ENCODE measurements at places on chromosomes 13 and 19.
A peak's percentile ranks its signal among the peaks of the same experiment; 100 is the strongest.

DNA sequence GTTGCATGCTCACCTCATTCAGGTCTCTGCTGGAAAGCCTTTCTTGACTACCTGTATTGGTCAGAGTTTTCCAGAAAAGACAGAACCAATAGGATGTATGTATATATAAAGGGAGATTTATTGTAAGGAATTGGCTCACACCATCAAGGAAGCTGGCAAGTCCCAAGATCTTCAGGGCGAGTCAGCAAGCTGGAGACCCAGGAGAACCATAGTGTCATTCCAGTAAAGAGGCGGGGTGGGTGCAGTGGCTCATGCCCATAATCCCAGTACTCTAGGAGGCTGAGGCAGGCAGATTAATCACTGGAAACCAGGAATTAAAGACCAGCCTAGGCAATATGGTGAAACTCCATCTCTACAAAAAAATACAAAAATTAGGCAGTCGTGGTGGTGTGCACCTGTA is 30.4 kb upstream of the FARP1 start:
- DNase-seq, result no peak

DNA sequence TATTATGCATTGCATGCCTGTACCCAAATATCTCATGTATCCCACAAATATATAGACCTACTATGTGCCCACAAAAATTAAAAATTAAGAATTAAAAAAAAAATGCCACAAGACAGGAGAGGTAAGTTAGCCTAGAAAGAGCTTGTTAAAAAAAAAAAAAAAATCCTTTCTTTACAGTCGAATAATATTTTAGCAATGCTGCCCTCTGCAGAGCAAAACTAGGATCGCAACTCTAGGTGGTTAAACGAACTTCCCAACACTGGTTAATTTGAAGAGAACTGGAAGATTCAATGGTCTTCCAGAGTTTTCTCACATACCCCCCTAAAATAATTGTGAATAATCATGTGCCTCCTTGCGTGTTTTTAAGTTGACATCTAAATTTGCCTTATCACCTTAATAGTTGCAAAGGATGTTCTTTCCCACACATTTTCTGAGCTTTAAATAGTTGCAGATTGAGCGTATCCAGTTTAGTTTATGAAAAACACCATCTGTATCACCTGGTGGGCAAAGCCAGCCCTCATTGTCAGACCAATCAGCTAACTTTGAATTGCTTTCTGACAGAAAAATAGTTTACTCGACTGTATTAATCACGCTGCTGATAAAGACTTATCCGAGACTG is 47.4 kb upstream of the RCBTB2 start:
- peak; percentile 76 for DNase-seq

DNA sequence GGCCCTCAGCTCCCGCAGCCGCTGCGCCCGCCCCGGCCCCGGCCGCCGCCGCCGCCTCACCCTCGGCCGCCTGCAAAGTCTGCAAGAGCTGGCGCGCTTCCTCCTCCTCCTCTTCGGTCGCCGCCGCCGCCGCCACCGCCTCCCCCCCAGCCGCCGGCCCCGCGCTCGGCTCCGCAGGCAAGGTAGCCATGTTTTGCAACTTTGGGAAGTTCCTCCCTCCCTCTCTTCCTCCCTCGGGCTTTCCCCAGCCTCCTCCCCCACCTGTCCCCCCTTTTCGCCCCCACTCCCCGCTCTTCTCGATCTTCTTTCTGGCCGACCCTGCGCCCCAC is 433 bp downstream of the SIX5 start:
- DNase-seq, result peak; percentile 75

- DNase-seq, result no peak
Measured at GRCh38 chr13:32454886-32455593, 27.1 kb upstream of the N4BP2L1 start.

GRCh38 chr13:111345682-111346081 is 25.2 kb downstream of the TEX29 start:
- DNase-seq, result no peak

DNA sequence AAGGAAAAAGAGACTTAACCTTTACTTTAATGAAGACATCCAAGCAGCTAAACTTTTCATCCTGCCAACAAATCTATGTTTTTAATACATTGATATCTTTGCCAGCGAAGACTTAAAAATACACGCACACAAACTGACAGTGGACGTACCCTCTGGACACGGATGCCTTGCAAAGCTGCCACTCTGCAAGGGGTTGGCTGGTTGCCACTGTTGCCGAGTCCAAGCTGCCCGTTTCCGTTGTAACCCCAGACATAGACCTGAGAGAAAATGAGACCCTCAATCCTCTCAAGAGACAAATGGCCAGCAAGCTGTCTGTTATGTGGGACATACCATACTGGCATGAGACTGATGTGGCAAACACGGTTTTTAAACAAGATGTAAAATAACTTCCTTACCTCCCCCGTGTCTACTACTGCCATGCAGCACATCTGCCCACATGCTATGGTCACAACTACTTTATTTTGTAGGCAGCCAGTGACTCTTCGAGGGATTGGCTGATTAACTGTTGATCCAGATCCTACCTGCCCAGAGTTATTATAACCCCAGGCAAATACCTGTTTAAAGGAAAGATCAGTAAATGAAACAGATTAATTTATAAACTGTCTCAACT is 21.2 kb downstream of the RCBTB2 start:
- no peak for DNase-seq

DNA sequence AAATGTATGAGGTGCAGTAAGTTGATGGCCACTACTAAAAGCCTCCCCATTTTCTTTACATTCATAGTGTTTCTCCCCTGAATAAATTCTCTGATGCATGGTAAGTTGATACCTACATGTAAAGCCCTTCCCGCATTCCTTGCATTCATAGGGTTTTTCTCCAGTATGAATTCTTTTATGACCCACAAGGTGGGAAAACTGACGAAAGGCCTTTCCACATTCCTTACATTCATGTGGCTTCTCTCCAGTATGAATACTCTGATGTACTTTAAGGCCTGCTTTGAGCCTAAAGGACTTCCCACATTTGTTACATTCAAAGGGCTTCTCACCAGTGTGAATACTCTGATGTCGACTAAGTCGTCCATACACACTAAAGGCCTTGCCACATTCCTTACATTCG is 20.5 kb downstream of the ZNF607 start:
- no peak for DNase-seq

GRCh38 chr13:44236370-44236769 is 137.3 kb upstream of the SERP2 start:
- no peak for DNase-seq

- peak; percentile 9 for DNase-seq
Measured at GRCh38 chr13:74037762-74038161, 96.4 kb downstream of the KLF12 start.

DNA sequence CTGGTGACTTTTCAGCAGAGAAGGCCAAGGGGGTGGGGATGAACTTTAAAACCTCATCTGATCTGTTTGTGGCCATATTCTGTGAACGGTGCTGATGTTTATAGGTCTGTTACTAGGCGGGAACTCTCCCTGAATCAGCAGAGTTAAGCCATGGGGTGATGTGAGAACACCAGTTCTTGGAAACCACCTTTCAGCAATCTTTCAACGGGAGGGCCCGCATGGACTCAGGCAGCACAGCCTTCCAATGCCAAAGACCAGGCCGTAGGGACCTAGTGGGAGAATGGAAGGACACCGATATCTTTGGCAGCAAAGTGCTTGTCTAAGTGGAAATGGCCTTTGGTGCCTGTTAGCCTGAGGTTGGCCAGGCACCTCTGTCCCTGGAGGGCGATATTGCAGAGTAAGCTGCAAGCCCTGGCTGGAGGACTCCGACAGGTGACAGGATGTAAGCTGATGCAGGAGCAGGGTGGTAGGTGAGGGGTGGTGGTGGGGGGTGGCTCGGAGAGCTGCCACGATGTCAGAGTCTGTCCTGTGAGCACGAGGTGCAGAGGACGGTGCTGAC is 57.0 kb downstream of the ERCC5 start:
- DNase-seq, result no peak

GRCh38 chr13:97058926-97059325 is 64.7 kb upstream of the OXGR1 start:
- DNase-seq, result no peak

- DNase-seq, result no peak
Measured at GRCh38 chr19:40682431-40682964, 8.0 kb downstream of the NUMBL start.

All from GM12865 (cell line).